ENCODE measurements at places on chromosomes 4 and X.

DNA sequence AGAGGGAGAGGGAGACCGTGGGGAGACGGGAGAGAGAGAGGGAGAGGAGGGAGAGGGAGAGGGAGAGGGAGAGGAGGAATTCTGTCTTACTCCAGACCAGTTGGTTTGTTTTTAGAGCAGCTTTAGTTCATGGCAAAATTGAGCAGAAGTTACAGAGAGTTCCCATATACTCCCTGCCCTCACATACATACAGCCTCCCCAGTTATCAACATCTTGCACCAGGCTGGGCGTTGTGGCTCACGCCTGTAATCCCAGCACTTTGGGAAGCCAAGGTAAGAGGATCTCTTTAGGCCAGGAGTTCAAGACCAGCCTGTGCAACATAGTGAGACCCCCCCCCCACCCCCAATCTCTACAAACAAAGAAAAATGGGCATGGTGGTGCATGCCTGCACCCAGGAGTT is 79.8 kb upstream of the OGT start:
- DNase-seq, result no peak

GRCh38 chr4:108834166-108834834 is 71.4 kb upstream of the ETNPPL start:
- no peak for DNase-seq

DNA sequence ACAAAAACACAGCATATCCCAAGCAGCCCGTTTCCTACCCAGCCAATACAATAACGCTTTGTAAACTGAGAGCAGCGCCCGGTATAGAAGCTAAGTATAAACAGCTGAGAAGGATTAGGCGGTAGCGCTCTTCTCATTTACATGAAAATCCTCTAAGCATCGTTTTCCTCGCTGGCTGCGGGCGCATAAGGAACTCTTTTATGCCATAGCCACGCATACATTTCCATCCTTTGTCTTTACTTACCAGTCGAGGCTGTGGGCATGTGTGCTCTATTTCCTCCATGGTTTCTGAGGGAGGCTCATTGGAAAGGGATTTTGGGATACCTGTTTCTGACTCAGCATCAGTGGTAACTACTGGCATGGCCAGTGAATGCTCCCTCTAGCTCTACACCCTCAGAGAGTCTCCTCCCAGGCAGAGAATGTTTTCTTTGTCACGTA is 383 bp downstream of the PCYT1B start:
- DNase-seq, result no peak

- no peak for DNase-seq
Observed at GRCh38 chrX:44332437-44332836, 11.0 kb downstream of the EFHC2 start.

DNA sequence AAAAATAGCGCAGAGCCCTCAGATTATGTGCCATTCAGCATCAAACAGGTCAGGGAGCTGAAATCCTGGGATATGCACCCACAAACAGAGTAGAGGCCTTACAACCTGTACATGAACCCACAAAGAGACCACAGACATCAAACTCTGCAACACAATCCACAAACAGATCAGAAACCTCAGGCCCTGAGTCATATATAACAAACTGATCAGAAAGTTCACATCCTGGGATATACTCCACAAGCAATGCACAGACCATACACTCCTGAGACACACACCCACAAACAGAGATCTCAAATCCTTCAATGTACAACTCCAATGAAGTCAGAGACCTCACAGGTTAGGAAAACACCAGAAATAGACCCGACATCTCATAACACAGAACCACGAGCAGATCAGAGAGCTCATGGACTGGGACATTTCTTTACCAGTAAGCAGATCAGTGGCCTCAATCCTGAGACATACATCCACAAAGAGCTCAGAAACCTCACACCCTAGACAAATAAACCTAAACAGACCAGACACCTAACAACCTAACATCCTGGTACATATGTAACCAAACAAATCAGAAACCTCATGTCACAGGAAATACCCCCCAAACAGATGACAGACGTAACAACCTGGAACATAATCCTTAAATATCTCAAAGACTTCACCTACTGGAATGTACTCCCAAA is 24.2 kb downstream of the SUV39H1 start:
- no peak for DNase-seq

DNA sequence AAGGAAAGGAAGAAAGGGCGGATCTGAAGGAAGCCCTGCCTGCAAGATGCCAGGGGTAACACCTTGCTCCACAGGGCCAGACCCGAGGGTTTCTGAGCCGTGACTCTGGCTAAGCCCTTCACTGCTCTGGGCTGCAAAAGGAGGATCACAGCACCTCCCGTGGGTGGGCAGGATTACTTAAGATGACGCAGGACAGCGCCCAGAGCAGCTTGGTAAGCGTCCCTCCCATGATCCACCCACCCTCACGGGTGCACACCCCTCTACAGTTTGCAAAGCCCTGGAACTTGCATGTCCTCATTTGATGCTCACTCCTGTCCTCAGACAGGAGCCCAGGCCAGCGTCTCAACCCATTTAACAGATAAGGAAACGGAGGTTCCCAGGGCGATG is 64.9 kb downstream of the CRMP1 start:
- DNase-seq, result no peak

DNA sequence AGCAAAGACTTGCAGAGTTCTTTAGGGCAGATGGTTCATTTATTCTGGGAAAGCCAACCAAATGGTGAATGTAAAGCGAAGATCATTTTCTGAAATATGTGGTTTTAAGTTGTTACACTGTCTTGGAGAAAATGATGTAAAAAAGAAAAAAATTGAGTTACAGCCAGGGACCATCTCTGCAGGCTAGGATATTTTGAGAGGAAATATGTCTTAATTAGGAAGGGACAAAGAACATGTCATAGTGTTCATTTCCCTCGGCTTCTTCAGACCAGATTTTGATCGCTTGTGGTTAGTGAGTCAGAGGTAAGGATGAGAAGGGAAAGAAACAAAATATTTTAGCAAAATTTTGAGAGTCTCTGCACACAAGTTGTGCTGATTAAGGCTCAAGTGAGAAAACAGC is 59.0 kb upstream of the C1QTNF7 start:
- no peak for DNase-seq

DNA sequence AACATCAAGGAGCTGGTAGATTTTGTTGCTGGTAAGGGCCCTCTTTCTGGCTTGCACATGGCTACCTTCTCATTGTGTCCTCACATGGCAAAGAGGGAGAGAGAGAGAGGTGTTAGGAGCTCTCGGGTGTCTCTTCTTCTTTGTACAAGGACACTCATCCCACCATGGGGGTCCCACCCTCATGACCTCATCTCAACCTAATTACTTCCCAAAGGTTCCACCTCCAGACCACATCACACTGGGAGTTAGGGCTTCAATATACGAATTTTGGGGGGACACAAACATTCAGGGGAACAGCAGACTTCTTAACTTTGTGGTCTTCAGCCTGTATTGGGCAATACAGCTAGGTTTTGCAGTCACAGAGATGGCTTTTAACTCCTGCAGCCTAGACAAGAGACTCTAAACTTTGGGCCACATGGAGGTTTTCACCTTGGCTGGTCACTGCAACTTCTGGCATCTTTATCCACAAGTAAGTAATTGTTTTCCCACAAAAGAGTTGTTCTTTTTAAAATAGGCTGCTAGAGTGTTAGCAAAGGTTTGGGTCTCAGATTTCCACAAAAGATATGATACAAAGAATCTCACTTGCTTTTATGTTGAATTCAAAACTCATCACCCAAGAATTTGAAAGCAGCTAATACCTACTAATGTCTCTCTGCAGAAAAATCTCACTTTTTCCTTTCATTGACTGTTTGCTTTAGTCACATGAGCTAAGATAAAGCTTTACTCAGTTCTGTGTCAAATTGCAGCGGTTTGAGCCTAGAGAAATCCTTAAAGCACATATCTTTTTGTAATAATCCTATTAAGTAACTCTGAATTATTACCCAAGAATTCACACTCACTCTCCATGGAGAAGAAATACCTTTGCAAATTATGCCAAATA is 39.6 kb upstream of the BBS12 start:
- DNase-seq, result no peak

DNA sequence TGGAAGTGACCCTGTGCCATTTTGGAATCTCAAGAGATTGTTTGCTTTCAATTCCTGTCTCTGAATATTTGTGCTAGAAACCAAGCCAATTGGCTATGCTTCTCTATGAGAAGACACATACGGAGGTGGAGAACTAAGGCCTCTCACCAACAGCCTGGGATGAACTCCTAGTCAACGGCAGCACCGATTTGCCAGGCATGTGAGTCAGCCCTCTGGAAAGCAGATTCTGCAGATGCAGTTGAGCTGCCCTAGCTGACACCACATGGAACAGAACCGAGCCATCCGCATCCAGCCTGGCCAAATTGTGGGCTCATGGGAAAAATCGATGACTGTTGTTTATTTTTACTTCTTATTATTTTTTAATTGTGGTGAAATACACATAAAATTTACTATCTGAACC is 58.2 kb upstream of the WDFY3 start:
- DNase-seq, result no peak

- no peak for DNase-seq
Observed at GRCh38 chr4:76195326-76195725, 18.3 kb downstream of the SCARB2 start.

GRCh38 chrX:20224814-20225487 is 41.8 kb downstream of the RPS6KA3 start:
- DNase-seq, result no peak

GRCh38 chr4:41155194-41155830 is 59.0 kb downstream of the APBB2 start:
- DNase-seq, result no peak

DNA sequence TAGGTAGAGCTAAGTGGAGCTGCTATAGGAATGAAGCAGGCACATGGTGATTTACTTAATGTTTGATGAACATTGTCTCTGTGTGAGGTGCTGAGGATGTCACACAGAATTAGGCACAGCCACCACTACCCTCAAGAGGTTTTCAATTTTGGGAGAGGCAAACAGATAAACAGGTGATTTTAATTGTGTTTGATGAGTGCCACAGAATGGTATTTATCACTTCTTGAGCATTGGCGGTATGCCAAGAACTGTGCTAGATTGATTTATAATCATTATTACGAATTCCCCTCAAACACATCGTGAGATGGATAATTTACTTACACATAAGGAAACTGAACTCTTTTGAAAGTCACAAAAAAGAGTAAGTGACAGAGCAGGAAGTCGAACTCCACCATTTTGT is 74.8 kb downstream of the FREM3 start:
- DNase-seq, result no peak

DNA sequence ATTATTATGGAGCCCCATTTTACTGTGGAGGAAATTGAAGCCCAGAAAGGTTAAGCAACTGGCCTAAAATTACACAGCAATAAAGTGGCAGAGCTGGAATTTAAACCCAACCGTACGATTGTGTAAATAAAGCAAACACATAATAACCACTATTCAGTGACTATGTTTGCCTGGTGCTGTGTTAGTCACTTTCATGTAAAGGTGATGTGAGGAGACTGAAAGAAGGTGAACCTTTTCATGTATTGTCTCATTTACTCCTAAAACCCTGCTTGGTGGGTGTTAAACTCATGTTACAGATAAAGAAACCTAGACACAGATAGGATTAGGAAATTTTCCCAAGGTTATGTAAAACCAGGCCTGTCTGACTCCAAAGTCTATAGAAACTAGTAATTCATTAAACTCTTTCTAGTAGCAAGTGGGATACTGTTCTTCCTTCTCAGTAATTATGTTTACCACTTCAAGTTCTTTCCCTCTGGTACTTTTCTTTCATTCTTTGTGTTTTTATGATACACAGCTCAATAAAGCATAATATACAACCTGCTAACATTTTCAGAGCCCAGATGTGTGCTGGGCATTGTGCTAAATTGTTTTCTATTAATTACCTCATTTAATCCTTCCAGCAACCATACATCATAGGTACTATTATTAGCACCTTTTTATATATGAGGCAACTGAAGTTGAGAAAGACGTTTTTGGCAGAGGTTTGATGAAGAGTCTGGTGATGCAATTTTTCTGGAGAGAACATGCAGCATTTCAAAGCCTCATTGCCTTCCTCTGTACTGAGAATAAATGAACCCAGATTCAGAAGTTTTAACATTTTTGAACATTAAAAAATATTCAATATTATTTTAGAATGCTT is 202.7 kb downstream of the SPRY1 start:
- DNase-seq, result no peak
